ENCODE measurements at places on chromosomes 11 and 22.

DNA sequence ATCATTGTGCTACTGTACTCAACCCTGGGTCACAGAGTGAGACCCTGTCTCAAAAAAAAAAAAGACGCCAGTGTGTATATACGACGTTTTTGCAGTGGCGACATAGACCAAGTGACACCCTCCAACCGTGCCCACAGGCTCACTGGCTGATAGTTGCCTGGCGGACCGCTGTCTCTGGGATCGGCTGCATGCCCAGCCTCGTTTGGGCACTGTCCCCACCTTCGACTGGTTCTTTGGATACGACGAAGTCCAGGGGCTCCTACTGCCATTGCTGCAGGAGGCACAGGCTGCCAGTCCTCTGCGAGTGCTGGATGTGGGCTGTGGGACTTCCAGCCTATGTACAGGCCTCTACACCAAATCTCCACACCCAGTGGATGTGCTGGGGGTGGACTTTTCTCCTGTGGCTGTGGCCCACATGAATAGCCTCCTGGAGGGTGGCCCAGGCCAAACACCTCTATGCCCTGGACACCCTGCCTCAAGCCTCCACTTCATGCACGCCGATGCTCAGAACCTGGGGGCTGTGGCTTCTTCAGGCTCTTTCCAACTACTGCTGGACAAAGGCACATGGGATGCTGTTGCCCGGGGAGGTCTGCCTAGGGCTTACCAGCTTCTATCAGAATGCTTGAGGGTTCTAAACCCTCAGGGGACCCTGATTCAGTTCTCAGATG is 1.3 kb downstream of the CSKMT start:
- DNase-seq, result no peak

- peak; percentile 9 for DNase-seq
Observed at GRCh38 chr11:22703040-22703439, 36.6 kb downstream of the GAS2 start.

GRCh38 chr11:101061606-101062005 is 68.0 kb downstream of the PGR start:
- DNase-seq, result no peak

DNA sequence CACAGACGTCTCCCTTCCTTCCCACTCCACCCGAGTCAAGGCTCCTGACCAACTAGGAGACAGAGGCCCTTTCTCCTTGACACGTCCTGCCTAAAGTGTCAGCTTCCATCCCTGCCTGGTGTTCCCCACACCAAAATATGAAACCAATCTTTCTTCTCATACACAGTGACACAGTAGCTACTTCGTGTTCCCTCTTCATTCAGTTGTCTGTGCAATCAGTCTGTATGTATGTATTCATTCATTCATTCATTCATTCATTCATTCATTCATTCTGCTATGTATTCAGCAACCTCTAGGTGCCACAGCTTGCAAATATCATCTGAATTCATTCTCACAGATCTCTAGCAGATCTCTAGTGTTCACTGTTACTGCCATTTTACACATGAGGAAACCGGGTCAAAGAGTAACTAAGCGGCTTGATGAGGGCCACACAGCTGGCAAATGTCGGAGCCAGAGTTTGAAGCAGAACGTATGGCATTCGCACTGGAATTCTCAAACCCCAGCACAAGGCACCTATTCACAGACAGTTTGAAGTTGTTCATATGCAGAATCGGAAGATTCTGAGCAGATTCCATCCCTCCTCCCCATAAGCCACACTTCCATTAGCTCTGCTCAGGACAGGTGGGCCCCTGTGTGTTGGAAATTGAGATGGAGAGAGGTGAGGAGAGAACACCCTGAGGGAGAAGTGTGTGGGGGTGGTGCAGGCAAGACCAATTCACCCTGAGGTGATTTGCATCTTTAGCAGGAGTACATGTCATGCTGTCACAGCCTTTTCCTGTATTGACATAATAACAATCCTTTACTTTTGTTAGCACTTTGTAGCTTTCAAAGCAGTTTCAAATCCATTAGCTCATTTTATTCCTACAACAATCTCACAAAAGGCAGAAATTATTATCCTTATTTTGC is 275.7 kb downstream of the ST3GAL4 start:
- DNase-seq, result no peak

DNA sequence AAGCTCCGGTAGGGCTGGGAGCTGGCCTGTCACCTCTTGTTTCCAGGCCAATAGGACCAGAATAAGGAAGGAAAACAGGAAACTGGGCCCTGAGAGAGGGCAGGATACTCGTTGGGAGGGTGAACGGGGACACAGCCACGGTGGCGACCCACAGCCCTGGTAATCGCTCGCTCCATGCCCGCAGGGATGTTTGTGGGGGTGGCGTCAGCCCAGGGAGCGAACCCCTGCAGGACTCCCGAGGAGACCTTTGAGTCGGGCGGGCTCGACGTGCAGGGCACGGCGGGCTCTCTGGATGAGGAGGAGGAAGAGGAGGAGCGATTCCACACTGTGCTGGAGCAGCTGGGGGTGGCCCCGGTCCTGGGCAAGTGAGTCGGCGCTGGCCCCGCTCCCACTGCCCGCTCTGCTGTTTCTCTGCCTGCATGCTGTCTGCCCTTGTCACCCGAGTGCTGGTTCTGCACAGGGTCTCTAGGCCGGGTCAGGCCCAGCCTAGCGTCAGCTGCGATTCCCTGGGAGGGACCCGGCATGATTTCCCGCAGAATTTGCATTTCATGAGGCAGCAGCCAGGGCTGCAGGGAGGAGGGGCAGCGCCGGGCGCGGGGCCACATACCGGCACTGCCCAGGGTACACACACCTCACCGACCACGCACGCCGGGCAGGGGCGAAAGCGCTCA is 1.6 kb downstream of the CRACR2B start:
- DNase-seq, result no peak
